ENCODE measurements at places on chromosomes 7 and 10. TPM values are rescaled to one million over a fixed set of nuclear protein-coding genes. Genes with fewer than 3 reads are reported as not detected.

Gene CTBP2
- 0.15 TPM for total RNA-seq

Gene LIPK
- total RNA-seq = not detected

Gene IFIT1B
- total RNA-seq = not detected

Gene STEAP1
- 0.25 TPM for total RNA-seq

Gene CFAP43
- 0.18 TPM for total RNA-seq

Gene MRLN
- total RNA-seq = not detected

Gene PTPRE
- 29.2 TPM for total RNA-seq

Gene VWDE
- total RNA-seq = 6.6 TPM

Gene PLXNA4
- total RNA-seq = 1.2 TPM

Gene FFAR4
- total RNA-seq = not detected

Gene CRYGN
- total RNA-seq = not detected

Gene WNT8B
- total RNA-seq = 0.23 TPM

Gene C10orf53
- not detected for total RNA-seq

Gene EN2
- not detected for total RNA-seq

Gene AP4M1
- 10.6 TPM for total RNA-seq

Gene PON1
- not detected for total RNA-seq

Gene SLC35G1
- 2.9 TPM for total RNA-seq

Gene PIK3AP1
- total RNA-seq = 5.7 TPM

Data from activated CD4-positive, alpha-beta memory T cell treated with anti-CD3 and anti-CD28 coated beads, Interleukin-2, amount 10 ng/mL, durations not matched to agents 7 days and 5 days (primary cell).